Stimulated activated CD8-positive, alpha-beta memory T cell treated with anti-CD3 and anti-CD28 coated beads, Interleukin-15, amount 100 ng/mL, for 48 hours (primary cell): ENCODE measurements at places on chromosomes 3 and 15.

DNA sequence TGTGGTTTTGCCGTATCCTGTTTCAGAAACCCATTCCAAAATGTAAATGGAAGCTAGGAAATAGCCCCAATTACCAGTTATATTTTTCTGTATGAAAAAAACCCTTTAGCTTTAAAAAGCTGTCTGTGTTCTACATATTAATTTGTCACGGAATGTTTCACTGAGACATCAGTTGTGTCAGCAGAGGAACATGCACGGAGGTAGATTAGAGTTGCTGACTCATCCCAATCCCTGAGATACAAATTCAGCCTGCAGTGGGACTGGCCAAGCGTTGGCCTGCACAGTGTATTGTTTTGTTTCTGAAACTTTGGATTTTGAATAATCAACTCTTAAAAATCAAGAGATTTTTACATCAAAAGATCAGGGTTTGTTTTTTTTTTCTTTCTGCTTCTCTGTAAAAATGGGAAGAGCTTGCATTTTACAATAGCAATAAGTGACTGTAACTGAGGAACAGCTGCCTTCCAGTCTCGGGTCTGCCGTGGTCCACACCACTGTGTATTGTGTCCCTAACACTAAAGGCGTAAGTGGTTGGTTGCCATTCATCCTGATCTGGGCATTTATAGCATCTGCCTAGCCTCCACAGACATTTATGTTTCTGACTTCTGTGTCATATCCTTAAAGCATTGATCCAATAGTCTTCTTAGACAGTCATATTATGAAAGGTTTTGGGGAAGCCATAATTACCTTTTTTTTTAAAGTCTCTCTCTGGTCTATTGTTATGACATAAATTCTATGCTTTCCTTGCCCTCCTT, 218.1 kb downstream of the ADAMTSL3 start:
- DNase-seq: no peak

- no peak for DNase-seq
Observed at GRCh38 chr3:118761291-118761606, 273.4 kb downstream of the IGSF11 start.

GRCh38 chr15:37813306-37813705, 121.1 kb upstream of the TMCO5A start:
- no peak for DNase-seq

GRCh38 chr3:151916781-151917180, 43.3 kb downstream of the SUCNR1 start:
- no peak for DNase-seq

DNA sequence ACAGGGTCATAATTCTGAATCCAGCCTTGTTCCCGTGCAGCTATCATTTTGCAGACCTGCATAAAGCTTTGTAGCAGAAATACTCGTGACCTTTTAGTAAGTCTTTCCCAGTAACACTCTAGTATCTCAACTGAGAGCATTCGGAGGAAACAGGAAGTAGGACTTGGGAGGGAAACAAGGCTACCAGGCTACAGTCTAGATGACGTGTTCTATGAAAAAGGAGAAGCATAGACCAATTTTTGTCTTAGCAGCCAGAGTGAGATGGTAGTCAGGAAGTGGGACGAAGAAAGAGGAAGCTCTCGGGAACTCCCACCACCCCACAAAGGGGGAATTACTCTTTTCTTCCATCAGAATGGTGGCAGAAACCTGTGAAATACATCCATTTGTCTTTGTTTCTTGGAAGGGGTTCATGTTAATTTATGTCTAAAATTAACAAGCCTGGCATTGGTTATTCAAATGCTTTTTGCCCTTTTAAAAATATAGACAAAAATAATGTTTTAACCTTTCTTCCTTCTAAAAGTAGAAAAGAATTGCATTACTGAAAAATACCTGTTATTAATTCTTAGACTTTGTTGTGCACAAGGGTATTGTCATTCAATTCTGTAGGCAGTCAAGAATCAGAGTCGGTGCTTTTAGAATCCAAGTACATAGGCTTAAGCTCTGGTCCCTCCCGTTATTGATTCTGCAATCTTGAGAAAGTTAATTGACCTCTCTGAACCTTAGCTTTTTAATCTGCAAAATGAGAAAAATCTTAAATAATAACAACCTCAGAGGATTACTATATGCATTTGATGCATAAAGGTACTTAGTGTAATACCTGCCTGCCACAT, 1.6 kb upstream of the SUCNR1 start:
- no peak for DNase-seq
